ENCODE measurements at places on chromosomes 7 and 10.

- no peak for DNase-seq
Observed at GRCh38 chr10:60359066-60359465, 30.6 kb downstream of the ANK3 start.

DNA sequence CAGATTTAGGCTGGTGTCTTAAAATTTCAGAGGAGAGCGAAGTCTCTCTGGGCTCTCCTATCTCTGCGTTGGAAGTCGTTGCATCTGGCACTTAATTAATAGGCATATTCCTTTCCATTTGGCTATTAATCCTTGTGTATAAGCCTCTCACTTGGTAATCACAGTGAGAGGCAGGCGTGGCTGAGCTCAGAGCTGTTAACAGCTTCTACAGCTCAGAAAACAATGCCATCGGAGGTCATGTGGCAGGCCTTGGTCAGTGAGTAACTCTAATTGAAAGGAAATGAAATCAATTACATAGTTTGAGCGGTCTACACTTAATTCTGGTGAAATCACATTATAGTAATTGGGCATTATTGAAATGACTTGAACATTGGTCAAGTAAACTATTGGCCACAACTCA lies 135.1 kb downstream of the DPY19L1 start:
- no peak for DNase-seq

GRCh38 chr10:123634221-123634620 lies 31.9 kb upstream of the GPR26 start:
- DNase-seq = no peak

- DNase-seq = no peak
Observed at GRCh38 chr10:80805343-80806020, 267.8 kb downstream of the SH2D4B start.

DNA sequence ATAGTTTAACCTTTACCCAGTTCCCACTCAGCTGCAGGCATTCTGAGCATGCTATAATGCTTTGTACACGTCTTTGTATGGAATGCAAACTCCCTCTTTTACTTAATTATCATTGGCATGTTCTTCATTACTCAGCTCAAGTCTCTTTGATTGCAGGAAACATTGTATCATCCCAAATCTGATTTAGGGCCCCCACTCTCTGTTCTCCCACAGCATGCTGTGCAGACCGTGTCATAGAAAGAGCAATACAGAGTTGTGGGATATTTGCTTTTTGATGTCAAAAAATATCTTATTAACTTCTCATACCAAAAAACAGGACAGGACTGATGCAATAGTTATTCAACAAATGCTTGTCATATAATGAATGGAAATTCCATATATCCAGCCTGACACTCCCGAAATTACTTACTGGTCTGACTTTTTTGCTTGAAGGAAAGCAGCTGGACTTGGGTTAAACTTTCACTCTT lies 1081.5 kb upstream of the C7orf33 start:
- no peak for DNase-seq

- no peak for DNase-seq
Observed at GRCh38 chr10:123648595-123648994, 17.6 kb upstream of the GPR26 start.

DNA sequence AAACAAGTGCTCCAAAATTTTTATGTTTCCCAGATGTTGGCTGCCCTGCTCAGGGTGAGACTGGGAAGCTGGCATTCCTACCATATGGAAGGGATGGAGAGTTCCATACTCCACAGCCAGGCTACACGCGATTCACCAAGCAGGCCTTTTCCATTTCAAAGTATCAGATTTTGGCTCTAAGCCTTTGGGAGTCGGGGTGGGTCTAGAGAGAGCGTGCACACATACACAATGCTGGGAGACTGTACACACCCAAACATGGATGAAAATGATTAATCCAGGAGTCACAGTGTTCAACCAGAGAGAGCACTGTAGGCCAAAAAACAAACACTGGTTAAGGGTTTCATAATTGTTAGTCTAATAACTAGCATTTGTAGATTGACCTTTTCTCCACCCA lies 295.0 kb downstream of the BICC1 start:
- no peak for DNase-seq

- no peak for DNase-seq
Observed at GRCh38 chr7:88396948-88397322, 90.2 kb upstream of the STEAP4 start.

DNA sequence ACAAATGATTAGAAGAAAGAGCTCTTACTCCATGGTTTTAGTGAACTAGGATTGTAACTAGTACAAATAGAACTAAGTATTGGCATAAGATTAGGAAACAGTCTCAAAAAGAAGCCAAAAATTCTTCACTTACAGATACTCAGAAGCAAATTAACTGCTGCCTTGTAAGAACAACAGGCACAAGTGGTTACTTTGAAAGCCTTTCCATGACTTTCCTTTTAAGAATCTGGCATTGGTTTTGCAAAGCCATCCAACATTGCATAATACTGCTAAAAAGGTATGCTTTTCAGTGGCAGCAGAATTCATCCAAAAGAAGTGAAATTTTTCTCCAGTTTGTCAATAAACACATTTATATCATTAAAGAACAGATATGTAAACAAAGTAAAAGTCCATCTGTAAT lies 126.8 kb upstream of the ODAD2 start:
- DNase-seq = no peak

- no peak for DNase-seq
Observed at GRCh38 chr10:1122349-1122748, 66.2 kb downstream of the WDR37 start.

DNA sequence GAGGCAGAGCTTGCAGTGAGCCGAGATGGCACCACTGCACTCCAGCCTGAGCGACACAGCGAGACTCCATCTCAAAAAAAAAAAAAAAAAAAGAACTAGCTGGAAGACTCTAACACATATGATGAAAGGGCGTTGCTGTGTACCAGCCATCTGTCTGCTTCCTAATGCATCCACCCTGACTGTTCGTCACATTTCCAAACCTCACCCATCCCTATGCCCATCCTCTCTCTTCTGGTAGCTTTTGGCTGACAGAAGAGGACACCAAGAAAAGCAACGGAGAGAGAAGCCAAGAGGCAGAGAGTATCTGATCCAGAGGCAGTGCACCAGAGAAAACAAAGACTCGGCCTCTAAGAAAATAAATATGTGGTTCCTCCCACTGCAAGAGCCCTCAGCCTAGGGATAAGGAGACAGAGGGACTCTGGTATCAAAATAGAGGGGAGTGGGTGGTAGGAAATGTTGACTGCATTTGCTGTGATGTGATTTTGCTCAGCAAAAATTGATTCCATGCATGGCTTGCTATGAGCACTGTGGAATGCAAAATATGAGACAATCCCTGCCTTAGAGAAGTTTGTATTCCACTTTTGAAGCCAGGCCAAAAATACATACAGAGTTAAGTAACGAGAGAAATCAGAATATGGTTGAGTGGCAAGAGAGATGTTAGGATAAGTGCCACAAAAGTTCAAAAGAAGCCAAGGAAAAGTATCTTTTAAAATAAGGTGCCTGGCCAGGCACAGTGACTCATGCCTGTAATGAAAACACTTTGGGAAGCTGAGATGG lies 100.8 kb upstream of the STK17A start:
- no peak for DNase-seq

- no peak for DNase-seq
Observed at GRCh38 chr7:157795643-157796042, 458.8 kb downstream of the DNAJB6 start.

GRCh38 chr7:51592842-51593599 lies 276.4 kb upstream of the COBL start:
- DNase-seq = no peak

- DNase-seq = peak; percentile 78
Observed at GRCh38 chr7:100675581-100676350, 2.2 kb downstream of the GNB2 start.

DNA sequence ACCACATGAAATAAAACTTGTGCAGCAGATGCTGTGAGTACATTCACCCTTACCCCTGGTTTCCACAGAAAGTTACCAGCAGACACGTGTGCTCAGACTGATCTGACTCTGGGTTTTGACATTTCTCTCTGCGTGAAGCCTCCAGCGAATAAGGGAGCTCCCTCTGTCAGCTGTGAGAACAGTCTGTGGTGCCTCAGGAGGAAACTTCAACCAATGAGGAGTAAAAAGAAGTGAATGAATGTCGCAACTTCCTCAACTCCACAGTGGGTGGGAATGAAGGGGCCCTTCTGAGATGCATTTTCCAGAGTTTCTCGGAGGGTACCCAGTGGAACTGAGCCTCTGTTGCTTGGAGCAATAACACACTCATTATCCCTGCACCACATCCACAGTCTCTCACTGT lies 743.4 kb downstream of the TNS3 start:
- DNase-seq = no peak

- no peak for DNase-seq
Observed at GRCh38 chr7:150967349-150967748, 10.8 kb downstream of the KCNH2 start.

- no peak for DNase-seq
Observed at GRCh38 chr7:17501441-17502212, 203.2 kb downstream of the AHR start.
